ENCODE measurements at places on chromosomes 7 and 10.

- no peak for DNase-seq
Observed at GRCh38 chr10:131204406-131205152, 106.9 kb downstream of the TCERG1L start.

GRCh38 chr10:12432402-12433189, 83.2 kb downstream of the CAMK1D start:
- DNase-seq = no peak

DNA sequence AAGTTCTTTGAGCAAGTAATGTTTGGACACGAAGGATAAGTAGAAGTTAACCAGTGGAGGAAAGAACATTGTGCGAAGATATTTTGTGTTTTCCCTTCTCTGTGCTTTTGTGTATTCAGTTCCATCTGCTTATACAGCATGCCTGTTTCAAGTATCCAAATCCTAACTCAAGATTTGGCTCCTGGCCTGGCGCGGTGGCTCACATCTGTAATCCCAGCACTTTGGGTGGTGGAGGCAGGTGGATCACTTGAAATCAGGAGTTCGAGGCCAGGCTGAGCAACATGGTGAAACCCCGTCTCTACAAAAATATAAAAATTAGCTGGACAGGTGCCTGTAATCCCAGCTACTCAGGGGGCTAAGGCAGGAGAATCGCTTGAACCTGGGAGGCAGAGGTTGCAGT, 40.8 kb upstream of the TPST1 start:
- no peak for DNase-seq

DNA sequence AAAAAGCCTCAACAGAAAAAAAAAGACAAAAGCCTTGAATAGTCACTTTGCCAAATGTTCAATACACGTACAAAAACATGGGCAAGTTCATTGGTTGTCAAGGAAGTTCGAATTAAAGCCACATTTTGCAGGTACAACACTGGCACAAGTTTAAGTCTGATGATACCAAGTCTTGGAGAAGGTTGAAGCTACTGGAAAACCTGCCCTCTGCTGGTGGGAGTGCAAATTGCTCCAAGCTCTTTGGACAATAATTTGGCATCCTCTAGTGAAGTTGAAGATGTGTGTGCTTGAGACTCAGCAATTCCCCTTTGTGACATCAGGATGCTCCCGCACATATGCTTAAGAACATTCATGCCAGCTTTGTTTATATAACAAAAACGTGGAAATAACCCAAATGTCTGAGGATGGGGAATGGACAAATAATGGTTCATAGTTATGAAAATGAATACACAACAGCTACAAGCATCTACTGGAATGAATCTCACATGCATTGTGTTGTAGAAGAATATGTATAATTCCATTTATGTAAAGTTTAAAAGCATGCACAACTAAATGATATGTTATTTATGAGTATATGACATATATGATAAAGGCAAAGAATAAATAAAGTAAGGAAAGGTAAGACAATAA, 120.0 kb upstream of the PLPP4 start:
- DNase-seq = peak; percentile 69

- DNase-seq = peak; percentile 83
Observed at GRCh38 chr10:17229967-17230682, 2.1 kb downstream of the VIM start.

DNA sequence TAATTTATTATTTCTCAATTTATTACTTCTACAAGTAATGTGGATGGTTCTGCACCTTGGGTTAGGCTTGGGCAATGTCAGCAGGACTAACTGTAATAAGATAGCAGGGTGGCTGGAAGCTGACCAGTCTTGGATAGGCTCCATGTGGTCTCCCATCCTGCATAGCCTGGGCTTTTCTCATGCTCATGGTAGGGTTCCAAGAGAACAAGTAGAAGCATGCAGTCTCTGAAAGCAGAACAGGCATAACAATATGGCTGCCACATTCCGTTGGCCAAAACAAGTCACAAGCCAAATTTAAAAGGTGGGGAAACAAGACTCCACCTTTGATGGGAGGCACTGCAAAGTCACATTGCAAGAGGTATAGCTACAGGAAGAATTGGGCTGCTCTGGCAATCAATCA, 98.6 kb upstream of the MDFIC start:
- DNase-seq = peak; percentile 42

DNA sequence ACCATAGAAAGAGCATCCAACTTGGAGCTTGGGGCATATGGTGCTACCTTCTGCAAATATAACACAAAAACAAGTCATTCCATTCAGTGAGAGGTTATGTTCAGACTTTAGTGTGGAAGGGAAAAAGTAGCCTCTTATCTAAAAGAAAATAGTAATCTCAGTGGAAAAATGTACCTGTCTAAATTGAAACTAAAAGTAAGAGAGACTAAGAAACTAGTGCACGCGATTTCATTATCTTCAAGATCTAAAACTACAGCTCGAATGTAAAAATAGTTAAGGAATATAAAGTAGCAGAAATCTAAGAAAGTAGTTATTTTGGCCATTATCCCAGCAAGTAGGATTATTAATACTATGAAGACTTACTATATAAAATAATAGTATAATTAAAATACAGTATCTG, 233.0 kb upstream of the PPP1R3A start:
- DNase-seq = no peak

DNA sequence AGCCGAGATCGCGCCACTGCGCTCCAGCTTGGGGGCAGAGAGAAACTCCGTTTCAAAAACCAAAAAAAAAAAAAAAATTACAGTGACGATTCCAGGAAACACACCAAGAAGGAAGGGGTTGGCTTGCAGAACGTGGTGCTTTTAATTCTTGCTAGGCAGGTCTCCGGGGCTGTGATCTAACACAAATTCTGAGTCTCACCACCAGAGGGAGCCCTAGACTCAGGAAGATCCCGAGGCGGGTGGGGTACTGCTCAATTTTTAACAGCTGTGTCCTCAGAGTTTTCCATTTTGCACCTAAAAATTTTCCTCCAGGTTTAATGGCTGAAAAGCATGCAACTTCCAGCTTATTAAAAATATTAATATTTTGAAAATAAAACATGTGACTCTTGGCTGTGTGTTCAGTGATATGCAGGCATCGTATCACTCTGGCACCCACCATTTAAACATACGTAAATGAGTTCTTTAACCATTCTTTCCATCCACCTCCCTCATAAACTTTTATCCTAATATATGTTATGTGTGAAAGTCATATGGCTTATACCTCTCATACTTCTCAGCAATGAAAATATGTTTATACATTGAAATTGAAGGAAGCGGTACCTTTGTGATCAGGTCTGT, 26.5 kb upstream of the NUB1 start:
- peak; percentile 76 for DNase-seq

DNA sequence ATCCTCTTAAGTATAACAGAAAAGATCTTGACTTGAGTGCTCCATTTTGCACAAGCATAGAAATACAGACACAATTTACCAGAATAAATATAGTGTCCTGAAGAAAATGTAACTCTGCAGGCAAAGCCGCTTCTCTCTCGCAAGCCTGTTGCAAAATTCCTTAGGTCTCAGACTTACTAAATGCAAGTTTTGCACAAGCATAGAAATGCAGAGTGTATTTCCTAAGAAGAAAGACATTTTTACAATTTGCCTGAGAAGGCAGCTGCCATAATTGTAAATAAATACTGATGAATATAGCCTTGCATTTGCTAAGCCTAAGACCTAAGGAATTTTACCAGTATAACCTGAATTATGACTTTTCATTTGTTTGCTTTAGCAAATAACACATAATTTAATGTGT, 67.1 kb downstream of the AGMO start:
- no peak for DNase-seq

DNA sequence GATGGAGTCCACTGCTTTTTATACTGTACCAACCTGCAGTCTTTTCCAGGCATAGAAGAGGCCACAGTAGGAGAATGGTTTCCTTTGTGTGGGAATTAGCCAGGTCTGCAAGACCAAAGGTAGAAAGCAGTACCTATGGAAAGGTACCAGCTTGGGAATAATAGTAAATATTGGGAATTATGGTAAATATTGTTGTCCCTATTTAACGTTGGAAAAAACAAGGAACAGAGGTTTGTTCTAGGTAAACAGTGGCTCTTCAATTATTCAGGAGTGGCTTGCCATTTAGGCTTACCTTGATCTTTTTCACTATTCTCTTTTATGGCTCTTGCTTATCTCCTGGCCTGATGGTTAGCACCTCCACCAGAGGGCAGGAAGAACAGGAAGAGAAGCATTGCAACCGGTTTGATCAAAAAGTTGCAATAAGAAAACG, 43.9 kb upstream of the GSAP start:
- DNase-seq = no peak

- DNase-seq = no peak
Observed at GRCh38 chr10:103917302-103918052, 507 bp downstream of the STN1 start.

GRCh38 chr10:59879363-59879913, 26.9 kb downstream of the CCDC6 start:
- DNase-seq = no peak

- no peak for DNase-seq
Observed at GRCh38 chr7:153276394-153276793, 516.8 kb downstream of the ACTR3B start.

GRCh38 chr7:75572396-75572795, 80.3 kb downstream of the SPDYE5 start:
- no peak for DNase-seq

- no peak for DNase-seq
Observed at GRCh38 chr7:28999895-29000716, 42.0 kb upstream of the TRIL start.

- DNase-seq = no peak
Observed at GRCh38 chr10:104658067-104658466, 17.0 kb downstream of the SORCS3 start.

- DNase-seq = peak; percentile 6
Observed at GRCh38 chr10:98224996-98225395, 43.0 kb downstream of the LOXL4 start.

GRCh38 chr7:13874783-13875182, 114.7 kb downstream of the ETV1 start:
- DNase-seq = no peak

- DNase-seq = no peak
Observed at GRCh38 chr10:132430231-132430743, 33.3 kb downstream of the PWWP2B start.

- no peak for DNase-seq
Observed at GRCh38 chr7:1884583-1885350, 214.7 kb downstream of the ELFN1 start.

- no peak for DNase-seq
Observed at GRCh38 chr10:133565441-133566294, at the start of gene SYCE1. TSS of gene SYCE1 (minus strand) at chr10:133565583. CDS start at chr10:133565529, 54 bp downstream.

- peak; percentile 91 for DNase-seq
Observed at GRCh38 chr10:113059371-113059780, 109.3 kb downstream of the TCF7L2 start.

DNA sequence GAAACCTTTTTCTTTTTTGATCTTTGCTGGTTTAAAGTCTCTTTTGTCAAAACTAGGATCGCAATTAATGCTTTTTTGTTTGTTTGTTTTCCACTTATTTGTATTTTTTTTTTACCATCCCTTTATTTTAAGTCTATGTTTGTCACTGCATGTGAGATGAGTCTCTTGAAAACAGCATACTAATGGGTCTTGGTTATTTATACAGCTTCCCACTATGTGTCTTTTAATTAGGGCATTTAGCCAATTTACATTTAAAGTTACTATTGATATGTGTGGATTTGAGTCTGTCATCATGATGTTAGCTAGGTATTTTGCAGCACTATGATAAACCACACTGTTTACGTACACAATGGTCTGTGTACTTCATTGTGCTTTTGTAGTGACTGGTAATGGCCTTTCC, 34.7 kb upstream of the PPP1R3A start:
- DNase-seq = no peak

- no peak for DNase-seq
Observed at GRCh38 chr10:121926671-121927317, 1.0 kb downstream of the ATE1 start.

GRCh38 chr10:11095374-11095801, 77.7 kb downstream of the CELF2 start:
- no peak for DNase-seq

- DNase-seq = no peak
Observed at GRCh38 chr10:71708897-71709882, 10.4 kb downstream of the C10orf105 start.

DNA sequence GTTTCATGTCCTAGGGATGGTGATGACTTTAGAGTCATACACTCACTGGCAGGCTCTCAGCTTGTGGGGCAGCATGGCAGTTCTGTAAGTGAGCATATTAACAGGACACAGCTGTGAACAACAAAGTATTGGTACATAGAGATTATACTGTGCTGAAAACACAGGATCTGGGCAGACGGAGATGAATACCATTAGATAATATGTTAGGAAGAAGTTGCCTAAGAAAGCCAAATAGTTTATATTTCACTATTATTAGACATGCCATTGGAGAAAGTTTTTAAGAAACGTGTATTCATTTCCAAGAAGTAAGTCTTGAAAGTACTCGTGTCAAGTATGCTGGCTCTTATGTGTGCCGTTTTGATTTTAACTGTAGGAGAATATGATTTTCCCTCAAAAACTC, 274.5 kb downstream of the INHBA start:
- peak; percentile 38 for DNase-seq

DNA sequence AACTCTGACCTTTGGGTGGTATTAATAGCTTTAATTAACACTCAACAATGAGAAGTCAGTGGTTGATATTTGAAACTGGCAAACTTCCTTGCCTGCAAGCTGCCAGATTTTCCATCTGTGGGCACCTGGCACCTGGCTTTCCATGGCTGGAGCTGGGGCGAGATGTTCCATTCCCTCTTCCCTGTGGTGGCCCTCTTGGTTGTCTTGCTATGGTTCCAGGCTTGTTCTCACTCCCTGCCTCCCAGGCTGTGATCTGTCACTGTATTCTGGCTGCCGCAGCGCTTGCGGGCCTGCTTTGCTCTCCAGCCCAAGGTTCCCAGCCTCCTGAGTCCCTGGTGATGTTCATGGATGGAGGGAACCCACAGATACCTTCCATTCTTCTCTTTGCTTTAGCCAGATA, 201.0 kb downstream of the FRMD4A start:
- DNase-seq = no peak

DNA sequence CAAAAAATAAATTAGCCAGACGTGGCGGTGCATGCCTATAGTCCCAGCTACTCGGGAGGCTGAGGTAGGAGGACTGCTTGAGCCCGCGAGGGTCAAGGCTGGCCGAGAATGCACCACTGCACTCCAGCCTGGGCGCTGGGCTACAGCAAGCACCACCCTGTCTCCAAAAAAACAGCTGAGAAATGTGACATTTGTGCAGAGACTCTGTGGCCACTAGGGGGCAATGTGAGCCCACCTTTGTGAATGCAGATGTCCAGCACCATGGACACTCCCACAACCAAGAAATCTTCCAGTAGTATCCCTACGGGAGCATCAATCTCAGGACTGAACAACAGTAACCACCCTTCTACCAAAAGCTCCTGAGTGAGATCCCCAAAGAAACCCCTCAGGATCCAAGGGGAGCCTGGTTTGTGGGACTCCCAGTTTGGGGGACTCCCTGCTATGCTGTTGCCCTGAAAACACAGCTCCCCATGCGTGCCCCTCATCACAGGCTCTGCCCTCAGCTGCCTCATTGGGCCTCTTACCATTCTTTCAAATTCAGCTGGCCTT, 6.2 kb upstream of the AHCYL2 start:
- peak; percentile 87 for DNase-seq

Data from cardiac muscle cell (in vitro differentiated cells and primary cell).